ENCODE measurements at places on chromosomes 7 and 10. TPM values are rescaled to one million over a fixed set of nuclear protein-coding genes. Genes with fewer than 3 reads are reported as not detected.

The CALHM3 gene
- total RNA-seq = not detected

The WDR37 gene
- total RNA-seq = 28.3 TPM

The ZNF138 gene
- 3.9 TPM for total RNA-seq

The SFTPA2 gene
- total RNA-seq = 0.55 TPM

The TRPV6 gene
- not detected for total RNA-seq

The SPRN gene
- not detected for total RNA-seq

The STARD3NL gene
- 11.1 TPM for total RNA-seq

The PIK3CG gene
- 1.1 TPM for total RNA-seq

The DENND2A gene
- total RNA-seq = 4.7 TPM

The PPP1R9A gene
- total RNA-seq = 15.1 TPM

The TMEM60 gene
- 7.7 TPM for total RNA-seq

The SEC61G gene
- total RNA-seq = 44.1 TPM

The ANKRD2 gene
- 3,522 TPM for total RNA-seq

The PTCD1 gene
- 2.7 TPM for total RNA-seq

The PNLIPRP3 gene
- total RNA-seq = not detected

Data from psoas muscle (tissue), 8 donors.